Mesenchymal stem cell (in vitro differentiated cells and primary cell): ENCODE measurements at places on chromosomes 13 and 19.
A peak's percentile ranks its signal among the peaks of the same experiment; 100 is the strongest.

GRCh38 chr13:94595001-94595949 is 677 bp downstream of the TGDS start:
- DNase-seq = peak; percentile 53

DNA sequence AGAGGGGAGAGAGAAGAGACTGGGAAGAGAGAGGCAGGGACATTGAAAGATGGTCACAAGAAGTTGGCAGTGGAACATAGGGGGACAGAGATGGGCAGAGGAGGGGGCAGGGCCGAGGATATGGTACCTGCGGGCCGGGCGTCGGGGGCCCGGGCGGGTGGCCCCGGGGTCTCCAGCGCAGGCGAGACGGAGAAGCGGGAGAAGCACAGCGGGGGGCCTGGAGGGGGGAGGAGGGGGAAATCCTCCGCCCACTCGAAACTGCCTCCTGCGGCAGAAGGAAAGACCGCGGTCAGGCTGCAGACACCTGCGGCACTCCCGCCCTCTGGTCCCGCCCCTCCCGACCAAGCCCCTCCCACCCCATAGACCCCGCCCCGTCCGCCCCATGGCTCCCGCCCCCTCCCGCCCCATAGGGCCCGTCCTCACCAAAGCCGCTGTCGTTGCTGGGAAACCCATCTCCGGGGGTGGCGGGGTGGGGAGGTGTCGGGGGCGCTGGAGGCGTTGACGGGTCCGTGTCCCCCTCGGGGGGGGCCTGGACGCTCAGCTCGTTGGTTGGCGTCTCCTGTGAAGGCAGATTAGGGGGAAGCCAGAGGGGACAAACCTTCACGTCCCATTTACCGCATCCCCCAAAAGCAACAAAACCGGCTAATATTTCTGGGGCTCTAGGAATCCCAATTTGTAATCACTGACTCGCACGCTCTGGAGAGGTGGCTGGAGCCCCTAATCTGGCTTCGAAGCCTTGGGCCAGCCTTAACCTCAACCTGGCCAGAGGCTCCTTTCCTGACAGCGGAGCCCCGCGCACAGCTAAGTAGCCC is 20.4 kb downstream of the LMTK3 start:
- DNase-seq = peak; percentile 33

- no peak for DNase-seq
Observed at GRCh38 chr13:75739244-75739868, 103.2 kb downstream of the LMO7 start.

GRCh38 chr19:49875857-49876421 is 1.2 kb downstream of the AKT1S1 start:
- peak; percentile 73 for DNase-seq

DNA sequence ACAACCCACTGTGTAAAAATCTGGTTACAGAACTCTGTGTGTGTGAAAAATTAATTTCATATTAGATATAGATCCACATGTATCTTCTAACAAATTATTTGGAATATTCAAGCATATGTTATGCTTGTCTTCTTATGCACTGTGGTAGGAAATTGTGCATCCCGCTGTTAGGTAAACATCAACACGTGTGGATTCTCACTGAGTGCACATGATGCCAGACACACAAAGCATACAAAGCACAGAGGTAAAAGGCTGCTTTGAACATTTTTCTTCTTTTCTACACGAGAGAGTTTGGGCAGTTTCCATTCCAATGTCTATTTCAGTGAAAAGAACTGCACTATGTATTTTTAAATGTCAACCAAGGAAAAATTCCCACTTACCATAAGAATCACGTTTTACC is 354.9 kb downstream of the PCDH9 start:
- DNase-seq = no peak

- peak; percentile 80 for DNase-seq
Observed at GRCh38 chr13:47337781-47338507, 441.1 kb upstream of the HTR2A start.

DNA sequence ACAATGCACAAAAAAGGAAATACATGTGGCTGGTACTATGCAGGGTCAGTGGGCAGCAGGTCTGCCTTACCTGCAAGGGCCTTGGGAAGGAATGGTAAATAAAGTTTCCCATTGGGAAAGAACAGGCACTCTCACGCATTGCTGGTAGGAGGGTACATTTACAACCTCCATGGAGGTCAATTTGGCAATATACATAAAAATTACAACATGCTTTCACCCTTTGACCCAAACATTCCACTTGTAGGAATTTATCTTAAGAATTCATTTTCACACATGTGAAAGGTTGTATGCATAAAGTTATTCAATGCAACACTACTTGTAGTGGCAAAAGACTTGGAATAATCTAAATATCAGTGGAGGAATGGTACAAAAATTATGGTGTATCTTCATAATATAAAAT is 216.4 kb downstream of the DLEU7 start:
- no peak for DNase-seq

DNA sequence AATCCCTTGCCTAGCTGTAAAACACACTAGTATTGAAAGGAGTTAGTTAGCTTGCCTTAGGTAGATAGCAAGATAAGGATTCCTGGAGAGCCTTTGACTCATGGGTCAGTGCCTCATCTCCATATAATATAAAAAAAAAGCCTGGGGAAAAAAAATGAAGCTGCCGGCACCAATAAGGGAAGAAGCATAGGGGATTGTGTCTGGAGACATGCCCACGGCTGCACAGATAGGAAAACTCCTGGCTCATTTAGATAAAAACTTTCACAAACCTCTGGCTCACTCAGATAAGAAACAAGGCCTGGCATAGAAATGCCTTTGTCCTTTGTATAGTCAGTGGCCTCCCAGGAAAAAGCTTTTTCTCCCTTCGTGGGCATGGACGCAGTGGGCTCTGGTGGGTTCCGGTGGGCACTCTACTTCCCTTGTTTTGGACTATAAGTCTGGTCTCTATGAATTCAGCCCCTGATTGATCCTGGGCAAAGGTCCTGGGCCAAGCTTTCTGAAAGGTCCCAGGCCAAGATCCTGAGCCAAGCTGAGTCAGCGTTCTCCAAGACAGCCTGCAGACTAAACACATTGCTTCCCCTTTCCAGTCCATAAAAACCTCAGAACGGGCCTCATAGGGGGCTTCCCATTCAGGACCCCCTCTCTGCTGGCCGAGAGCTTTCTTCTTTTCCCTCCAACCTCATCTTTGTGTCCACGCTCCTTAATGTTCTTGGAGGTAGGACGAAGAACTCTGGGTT is 4.9 kb upstream of the OR7A17 start:
- DNase-seq = no peak

DNA sequence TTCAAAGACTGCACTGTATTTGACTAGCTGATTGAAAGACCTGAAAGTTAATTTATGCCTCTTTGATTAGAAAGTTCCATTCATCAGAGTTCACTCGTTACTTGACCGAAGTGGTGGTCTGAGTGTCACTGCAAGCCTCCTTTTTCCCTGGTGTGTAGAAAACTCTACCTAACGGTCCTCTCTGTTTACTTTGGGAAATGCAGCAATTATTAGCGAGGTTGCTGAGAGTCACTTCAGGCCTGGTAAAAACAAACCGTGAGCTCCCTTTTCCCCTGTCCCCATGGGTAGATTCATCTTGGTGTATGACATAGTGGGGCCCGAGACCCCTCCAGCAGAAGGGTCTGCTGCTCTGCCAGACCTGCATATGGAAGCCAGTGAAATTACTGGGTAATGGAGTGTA is 126.8 kb upstream of the RNF113B start:
- peak; percentile 28 for DNase-seq

DNA sequence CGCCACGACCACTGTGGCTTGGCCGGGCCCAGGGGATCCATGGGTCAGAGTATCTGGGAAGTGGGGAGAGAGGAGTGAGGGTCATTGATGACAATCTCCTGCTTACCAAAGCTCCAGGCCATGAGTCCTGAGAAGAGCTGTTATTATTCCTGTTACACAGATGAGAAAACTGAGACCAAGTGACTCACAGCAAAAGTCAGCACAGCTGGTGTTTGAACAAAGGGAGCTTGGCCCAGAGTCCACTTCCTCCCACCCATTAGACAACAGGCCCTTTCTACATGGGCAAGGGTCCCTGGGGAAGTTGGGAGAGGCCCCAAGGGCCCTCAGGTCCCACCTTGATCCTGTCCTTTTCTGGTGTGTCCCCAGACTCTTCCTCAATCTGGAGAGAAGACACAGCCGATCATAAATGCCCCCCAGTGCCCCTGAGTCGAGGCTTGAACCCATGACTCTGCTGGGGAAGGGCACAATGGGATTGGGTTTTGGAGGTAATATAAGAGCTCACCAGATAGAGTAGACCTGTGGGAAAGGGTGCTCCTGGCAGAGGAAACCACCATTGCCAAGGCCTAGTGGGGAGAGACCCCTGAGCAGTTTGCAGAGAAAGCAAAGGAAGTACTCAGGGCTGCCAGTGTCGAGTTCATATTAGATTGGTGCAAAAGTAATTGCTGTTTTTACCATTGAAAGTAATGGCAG is 6.8 kb downstream of the FUT6 start:
- no peak for DNase-seq

GRCh38 chr13:107358866-107359265 is 790.9 kb upstream of the ARGLU1 start:
- DNase-seq = no peak

- peak; percentile 85 for DNase-seq
Observed at GRCh38 chr13:27960362-27961226, 8.5 kb downstream of the CDX2 start.

- DNase-seq = no peak
Observed at GRCh38 chr19:33339016-33339984, 34.2 kb upstream of the CEBPG start.

DNA sequence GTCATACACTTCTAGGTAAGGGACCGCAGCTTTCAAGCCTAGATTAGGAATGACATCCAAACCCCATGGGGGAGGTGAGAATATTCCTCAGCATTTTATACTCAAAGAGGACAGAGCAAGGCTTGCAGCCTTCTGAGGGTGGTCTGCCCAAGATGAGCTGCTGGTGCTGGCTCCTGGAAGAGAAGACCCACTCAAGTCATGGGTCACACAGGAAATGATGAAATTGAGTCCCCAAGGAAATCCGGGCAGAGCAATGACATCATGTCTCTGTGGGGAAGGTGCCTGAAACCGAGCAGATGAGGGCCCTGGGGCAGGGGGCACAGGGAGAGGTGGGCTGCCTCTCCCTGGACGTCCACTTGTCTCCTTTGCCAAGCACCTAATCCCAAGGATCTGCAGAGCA is 468.7 kb downstream of the TSHZ3 start:
- no peak for DNase-seq

- no peak for DNase-seq
Observed at GRCh38 chr19:27846944-27847343, 1366.0 kb downstream of the UQCRFS1 start.

GRCh38 chr19:46979126-46980105 is 40.2 kb upstream of the NPAS1 start:
- DNase-seq = no peak

DNA sequence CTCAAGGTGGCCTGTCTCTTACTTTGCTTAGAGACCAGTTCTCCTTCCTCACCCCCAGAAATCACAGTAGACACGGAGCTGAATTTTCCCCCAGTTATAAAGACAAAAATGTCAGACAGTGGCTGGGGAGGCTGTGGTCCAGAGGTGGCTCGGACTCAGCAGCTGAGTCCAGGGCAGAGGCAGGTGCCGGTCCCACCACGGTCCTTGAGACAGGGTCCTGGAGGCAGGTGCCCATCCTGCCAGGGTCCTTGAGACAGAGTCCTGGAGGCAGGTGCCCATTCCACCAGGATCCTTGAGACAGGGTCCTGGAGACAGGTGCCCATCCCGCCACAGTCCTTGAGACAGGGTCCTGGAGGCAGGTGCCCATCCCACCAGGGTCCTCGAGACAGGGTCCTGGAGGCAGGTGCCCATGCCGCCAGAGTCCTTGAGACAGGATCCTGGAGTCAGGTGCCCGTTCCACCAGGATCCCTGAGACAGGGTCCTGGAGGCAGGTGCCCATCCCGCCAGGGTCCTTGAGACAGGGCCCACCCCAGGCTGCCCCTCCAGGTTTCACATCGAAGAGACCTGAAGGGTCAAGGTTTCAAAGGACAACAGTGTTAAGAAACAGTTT is 23.1 kb downstream of the PEPD start:
- DNase-seq = no peak

- no peak for DNase-seq
Observed at GRCh38 chr13:111976474-111977178, 90.3 kb upstream of the SOX1 start.

- peak; percentile 76 for DNase-seq
Observed at GRCh38 chr19:32345261-32346207, at the start of gene ZNF507. Gene ZNF507, plus strand, starts transcription at chr19:32345610. Its CDS starts 7,221 bp downstream, at chr19:32352831.

- DNase-seq = peak; percentile 28
Observed at GRCh38 chr19:4304538-4305256, at the start of gene FSD1. Gene FSD1, plus strand, starts transcription at chr19:4304598. Its CDS starts 149 bp downstream, at chr19:4304747.

GRCh38 chr19:23437901-23438300 is 42.6 kb upstream of the ZNF91 start:
- DNase-seq = no peak

- DNase-seq = peak; percentile 69
Observed at GRCh38 chr19:3304871-3305423, 61.4 kb upstream of the NFIC start.

DNA sequence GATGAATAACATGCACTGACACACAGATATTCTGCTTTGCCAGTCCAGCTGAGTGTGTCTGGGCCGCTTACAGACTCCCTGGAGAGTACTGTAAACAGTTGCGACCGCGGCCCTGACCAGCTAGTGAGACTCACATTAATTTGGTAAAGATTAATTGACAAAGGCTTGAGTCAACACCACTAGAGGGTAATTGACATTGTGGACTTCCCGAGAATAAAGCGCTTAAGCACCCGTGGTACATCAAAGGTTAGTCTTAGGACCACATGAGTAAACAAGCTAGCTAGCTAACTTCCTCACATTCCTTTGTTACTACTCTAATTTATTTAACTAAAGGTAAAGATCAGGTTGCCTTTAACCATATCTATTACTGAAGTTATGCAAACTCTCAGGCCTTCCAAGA is 624.4 kb upstream of the ARGLU1 start:
- peak; percentile 67 for DNase-seq

- DNase-seq = peak; percentile 29
Observed at GRCh38 chr13:48043789-48044503, 6.4 kb downstream of the NUDT15 start.

- DNase-seq = no peak
Observed at GRCh38 chr13:99218969-99219368, 18.3 kb downstream of the UBAC2 start.

DNA sequence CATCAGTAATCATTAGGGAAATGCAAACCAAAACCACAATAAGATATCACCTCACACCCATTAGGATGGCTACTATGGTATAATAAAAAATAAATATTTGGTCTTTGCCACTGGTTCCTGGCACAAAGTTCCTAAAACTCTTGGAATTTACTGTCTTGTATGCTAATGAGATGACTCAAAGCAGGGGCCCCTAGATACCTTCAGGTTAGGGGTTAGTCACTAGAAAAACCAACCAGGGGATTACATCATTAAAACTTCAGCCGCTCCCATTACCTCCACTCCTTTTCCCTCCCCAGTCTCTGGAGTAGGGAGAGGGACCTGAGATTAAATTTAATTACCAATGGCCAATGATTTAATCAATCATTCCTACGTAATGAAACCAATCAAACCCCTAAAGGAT is 49.6 kb downstream of the THSD1 start:
- no peak for DNase-seq

- peak; percentile 70 for DNase-seq
Observed at GRCh38 chr13:28707629-28708427, 10.9 kb downstream of the SLC46A3 start.

- DNase-seq = no peak
Observed at GRCh38 chr13:30289533-30289932, 17.8 kb downstream of the KATNAL1 start.
